ENCODE measurements at places on chromosomes 11 and 22.

GRCh38 chr11:110835106-110835505 lies 122.9 kb upstream of the ARHGAP20 start:
- DNase-seq, result no peak

DNA sequence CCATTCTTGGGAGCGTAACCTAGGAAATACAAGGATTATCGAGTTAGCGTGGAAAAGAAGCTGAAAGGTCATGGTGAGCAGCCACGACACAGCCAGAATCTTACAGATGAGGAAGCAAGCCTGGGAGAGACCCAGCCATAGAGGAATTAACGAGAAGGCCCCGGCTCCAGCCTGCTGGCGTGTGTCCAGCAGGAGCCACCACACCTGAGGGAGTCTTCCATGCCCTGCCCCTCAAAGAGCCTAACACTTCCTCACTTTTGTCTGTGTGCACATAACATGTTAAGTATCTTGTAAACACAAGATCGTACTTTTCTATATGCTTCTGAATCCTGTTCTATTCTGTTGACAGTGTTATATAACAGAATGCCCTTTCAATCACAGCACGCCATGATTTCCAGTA lies 18.1 kb downstream of the CECR2 start:
- no peak for DNase-seq

- DNase-seq, result peak; percentile 67
These were observed 29.6 kb downstream of the CAT start for GRCh38 chr11:34468209-34468841.

DNA sequence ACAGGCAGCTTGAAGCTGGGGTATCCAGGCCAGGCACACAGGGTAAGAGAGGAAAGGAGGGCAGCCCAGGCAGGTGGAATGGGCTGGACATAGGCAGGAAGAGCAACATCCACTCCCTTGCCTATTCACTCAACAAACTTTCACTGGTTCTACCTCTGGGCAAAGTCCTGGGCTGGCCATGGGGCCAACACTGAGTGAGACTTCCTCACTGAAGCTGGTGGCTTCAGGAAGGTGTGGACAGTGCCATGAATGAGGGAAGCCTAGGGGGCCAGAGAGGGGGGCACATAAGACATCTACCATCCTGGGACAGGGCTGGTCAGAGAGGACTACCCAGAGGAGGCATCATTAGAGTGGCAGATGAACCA lies 44.9 kb upstream of the TCF20 start:
- no peak for DNase-seq

DNA sequence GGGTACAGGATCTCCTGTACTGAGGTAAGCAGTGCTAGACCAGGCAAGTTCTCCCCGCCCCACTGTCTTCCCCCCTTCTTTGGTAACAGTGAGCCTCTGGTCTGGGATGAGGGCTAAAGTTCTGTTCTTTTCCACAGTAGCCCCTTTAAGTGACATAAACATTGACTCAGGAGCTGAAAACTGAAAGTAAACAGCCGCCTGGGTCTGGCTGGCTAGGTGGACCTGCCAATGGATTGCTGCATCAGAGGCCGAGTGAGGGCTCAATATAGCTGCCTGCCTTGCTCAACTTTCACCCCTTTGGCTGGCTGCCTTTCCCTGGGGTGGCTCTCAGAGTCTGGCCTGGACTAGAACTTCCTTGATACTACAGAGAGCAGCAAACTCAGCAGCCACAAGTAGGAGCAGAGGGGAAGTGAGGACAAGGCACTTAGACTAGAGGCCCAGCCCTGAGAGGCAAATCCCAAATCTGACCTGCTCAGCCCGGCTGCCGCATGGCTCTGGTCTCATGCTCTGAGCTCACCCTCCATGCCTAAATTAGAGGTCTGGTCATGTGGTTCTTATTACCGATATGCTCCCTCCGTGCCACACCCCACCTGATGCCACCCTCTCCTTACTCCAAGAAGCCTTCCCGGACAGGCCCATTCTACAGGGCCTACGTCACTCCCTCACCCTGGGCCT lies 9.6 kb upstream of the UCP3 start:
- DNase-seq, result peak; percentile 96

DNA sequence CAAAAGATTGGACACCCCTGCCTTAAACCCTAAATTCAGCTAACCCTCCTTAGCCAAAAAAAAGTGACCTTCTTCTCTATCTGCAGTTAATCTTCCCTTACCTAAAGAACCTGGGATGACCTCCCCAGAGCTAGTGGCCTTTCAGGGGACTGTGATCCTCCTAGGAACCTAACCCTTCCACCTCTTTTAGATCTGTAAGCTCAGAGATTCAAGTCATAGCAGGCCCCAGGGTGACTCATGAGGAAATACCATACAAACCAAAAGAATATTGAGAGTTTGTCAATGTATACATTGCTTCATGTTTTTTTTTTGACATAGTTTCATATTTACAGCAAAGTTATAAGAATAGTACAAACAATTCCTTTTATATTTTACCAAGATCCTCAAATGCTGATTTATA lies 38.3 kb upstream of the CXCR5 start:
- peak; percentile 70 for DNase-seq

DNA sequence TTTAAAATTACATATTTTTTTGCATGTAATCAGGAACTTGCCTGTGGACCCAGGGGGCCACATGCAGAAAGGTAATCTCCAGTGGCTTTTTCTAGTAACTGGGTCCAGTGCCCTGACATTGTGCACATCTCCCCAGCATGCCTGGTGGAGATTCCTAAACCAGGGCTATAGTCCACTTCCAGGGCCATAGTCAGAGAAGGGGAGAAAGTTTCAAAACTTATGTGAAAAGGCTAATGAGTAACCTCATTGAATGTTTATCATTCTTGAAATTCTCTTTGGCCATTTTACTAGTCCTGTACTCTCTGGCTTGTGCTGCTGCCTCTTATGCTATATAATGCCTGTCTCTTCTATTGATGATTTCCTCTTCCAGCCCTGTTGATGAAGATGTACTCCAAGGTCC lies 47.8 kb downstream of the BARX2 start:
- DNase-seq, result no peak

DNA sequence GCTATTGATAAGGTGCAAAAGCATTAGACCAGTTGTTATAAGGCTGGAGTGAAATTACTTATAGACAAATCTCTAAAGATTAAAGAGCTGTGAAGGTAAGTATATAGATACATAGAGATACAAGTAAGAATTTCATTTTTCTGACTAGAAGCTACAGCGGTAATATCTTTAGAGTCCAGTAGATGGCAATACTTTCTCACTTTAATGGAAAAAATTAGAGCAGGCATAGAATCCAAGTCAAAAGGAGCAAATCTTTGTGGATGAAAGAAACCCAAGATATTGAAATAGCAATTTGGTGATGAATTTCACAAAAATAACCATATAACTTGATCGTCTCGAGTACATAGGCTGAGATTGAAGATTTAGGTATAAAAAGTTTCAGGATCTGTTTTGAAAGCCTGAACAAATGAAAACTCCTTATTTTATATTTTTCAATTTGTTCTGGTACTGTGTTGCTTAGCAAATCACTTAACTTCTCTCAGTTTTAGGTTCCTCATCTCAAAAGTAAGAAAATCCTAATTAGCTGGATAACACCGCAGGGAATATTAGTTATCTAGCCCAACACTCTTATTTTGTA lies 81.9 kb downstream of the UVRAG start:
- peak; percentile 66 for DNase-seq

GRCh38 chr11:10026514-10026913 lies 267.5 kb downstream of the SBF2 start:
- peak; percentile 68 for DNase-seq

DNA sequence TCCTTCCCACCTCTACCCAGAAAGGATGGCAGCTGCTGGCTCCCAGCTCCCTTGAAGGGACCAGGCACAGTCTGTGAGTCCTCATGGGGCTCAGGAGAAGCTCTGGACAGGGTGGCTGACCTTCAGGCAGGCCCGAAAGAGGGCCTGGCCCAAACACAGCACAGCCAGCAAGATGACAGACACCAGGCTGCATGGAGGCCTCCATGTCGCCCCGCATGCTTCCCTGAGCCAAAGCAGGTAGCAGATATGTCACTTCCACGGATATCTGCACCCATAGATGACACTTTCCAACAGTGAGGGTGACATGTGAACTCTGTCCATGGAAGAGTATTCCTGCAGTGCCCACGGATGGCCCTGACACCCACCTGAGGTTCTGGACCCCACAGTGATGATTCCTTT lies 18.4 kb downstream of the EIF1AD start:
- DNase-seq, result no peak

GRCh38 chr11:94675239-94675638 lies 92.9 kb upstream of the AMOTL1 start:
- no peak for DNase-seq

GRCh38 chr11:77259641-77260040 lies 41.8 kb downstream of the GDPD4 start:
- peak; percentile 81 for DNase-seq

- DNase-seq, result no peak
These were observed 2.9 kb upstream of the HMBS start for GRCh38 chr11:119081682-119082260.

- peak; percentile 55 for DNase-seq
These were observed 557 bp downstream of the GTPBP1 start for GRCh38 chr22:38706101-38706900.

DNA sequence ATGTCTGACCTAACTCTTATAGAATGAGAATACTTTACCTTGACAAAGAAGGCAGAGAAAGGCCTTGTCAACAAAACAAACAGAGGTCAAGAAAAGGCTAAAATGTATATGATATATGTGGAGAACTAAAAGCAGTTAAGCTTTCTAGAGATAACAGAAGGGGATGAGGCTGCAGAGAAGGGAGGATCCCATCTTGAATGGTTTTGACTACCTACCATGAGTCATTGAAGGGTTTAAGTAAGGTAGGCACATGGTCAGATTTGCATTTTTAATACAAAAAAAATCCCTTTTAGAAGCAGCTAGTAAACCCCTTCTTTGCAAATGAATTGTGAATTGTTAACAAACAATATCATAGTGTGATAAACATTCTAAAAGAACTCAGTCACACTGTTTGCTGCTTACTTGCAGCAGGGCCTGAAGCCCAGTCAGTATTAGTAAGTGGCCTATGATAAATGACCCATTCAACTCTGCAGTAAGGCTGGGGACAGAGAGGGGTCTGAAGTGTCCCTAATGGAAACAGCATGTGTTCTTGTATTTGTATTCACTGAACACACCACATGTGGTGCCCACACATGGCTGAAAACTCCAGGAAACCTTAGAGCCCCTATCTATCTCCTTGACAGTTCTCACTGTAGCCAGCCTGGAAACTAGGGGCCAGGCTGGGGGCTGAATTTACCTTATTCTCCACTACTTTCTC lies 328.8 kb upstream of the PITPNB start:
- no peak for DNase-seq

DNA sequence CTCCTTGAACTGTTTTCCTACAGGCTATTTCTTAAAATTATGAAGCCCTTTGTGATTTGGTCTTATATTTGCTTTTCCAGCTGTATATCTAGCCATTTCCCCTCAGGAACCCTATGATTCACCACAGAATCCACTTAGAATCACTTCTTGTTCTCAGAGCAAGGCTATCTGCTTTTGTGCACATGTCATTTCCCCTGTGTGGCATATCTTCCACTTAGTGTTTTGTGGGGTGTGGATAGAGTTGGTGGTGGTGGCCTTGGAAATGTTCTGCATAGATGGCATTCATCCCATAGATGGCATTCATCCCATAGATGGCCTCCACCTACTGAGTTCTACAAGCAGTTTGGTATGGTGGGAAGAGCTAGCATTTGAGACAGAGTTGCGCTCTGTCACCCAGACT lies 44.7 kb downstream of the SWAP70 start:
- DNase-seq, result no peak

DNA sequence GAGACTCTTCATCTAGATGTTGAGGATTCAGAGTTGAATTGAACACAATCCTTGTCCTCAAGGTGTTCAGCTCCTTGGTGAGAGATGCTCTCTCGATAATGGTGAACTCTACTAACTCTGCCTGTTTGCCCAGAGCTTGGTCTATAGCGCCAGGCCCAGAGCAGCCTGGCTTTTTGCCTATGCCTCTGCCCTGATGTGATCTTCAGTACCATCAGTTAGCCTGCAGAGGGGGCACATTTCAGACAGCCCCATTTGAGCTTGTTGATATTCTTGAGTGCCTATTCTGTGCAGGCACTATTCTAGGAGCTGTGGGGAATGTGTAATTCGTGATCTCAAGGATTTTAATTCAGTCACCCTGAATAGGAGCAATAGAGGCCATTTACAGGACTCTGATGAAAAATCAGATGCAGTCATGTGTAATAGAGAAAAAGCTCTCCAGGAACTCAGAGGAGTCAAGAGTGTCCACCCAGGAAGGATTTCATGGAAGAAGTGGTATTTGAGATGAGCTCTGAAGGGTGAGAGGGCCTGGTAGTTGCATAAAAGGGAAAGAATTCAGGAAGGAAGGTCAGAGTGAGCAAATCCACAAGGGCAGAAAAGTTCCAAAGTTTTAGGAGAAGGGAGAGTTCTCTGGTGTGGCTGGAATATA lies 19.3 kb downstream of the GTPBP1 start:
- DNase-seq, result peak; percentile 66

DNA sequence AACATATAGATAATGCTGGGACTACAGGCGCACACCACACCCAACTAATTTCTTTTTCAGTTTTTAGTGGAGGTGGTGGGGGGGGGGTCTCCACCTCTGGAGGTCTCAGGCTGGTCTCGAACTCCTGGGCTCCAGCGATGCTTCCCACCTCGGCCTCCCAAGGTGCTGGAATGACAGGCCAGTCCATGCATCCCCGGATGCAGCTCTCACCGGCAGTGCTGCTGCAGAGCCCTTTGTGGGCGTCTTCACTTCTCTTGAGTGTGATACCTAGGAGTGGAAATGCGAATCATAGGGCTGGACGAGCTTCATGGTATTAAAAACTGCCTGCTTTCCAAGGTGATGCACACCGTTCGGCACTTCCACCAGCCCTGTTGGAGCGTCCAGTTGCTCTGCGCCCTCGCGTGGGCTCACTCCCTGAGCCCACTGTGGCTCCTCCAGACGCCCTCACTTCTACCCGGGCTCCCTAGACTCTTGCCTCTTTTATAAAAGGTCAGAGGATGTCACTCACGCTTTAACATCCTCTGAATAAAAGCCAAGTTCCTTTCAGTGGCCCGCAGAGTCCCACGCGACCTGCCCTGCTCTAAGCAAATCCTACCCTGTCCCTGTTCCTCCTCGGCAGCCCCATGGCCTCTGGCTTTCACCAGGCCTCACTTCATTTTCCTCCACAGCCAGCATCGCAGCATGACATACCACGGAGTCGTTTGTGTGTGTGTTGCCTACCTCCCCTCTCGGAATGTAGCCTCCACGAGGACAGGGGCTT lies 837 bp upstream of the BID start:
- no peak for DNase-seq

DNA sequence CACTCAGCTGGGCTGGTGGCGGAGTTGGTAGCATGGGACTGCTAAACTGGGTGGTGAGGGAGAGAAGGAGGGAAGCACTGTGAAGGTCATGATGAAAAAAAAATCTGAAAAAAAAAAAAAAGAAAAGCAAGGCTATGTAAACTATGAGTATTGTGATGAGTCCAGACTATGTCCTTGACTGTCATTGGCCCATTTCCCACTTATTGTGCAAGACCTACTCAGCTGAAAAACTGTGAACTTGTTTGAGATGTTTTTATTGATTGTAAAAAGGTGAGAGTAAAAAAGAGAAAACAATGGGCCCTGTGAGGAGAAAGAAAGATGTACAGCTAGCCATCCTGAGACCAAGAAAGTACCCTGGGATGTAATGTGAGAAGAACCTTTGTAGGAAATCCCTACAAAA lies 798.4 kb upstream of the TENM4 start:
- DNase-seq, result peak; percentile 40
